ENCODE measurements at places on chromosomes 1 and 21. TPM values are rescaled to one million over a fixed set of nuclear protein-coding genes. Genes with fewer than 3 reads are reported as not detected.

COL6A1 gene
- 1,943 TPM for total RNA-seq

PERM1 gene
- 1.5 TPM for total RNA-seq

PLCH2 gene
- total RNA-seq = 0.53 TPM

ZBTB8OS gene
- 30.1 TPM for total RNA-seq

TFAP2E gene
- total RNA-seq = 0.33 TPM

CSF3R gene
- not detected for total RNA-seq

Measured in smooth muscle cell of the pulmonary artery (primary cell).